ENCODE measurements at places on chromosomes 11 and 22.

DNA sequence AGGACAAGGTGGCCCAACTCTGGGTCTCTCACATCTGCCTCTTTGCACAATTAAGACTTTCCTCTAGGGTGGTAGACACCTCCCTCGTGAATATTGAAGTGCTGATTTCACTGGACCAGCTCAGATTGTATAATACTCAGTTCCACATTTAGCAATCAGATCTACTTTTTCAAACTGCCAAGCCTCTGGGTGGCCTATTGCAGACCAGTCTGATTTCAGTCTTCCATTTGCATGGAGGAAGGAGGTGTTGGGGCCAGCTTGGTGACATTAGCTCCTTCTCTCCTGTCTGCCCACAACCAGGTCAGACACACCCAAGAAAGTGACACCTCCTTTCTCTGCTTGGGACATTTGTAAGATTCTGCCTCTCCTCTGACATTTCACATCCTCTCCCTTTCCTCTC is 78.2 kb downstream of the PPFIBP2 start:
- DNase-seq, result no peak

DNA sequence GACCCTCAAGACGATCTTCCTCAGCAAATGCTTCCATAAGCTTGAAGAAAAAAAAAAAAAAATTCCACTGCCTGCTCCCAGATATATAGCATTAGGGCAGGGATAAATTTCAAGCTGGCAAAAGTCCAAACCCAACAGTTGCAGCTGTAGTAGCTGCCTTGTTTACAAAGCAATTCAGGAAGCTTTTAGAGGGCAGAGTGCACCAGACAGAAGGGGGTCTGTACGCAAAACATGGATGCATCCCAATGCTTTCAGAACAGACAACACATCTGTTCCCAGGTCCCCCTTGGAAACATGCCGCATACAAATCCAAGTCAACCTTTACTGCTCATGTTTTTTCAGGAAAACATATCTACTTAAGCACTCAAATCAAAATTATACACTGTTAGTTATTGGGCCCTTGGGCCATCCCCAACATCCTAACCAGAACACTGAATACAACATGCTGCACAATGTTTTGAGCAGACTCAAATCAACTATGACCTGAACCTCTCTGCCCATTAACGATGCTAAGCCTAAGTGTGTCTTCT is 94.5 kb downstream of the CADM1 start:
- no peak for DNase-seq

- DNase-seq, result no peak
Measured at GRCh38 chr11:8258289-8258688, 5.4 kb downstream of the LMO1 start.

DNA sequence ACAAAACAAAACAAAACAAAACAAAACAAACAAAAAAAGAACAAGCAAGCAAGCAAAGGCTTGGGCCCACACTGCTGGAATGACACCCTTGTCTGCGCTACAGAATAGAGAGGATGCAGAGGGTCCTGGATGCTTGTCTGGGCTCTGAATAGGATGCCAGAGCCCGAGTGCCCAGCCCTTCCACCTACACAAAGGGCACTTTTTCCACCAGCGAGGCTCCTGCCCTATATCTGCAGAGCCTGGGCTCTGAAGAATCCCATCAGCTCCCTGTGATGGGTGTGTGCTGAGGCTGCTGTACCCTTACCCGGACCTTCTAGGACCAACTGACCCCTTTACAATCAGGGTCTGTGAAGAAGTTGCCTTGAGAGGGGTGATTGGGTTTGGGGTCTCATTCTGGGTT is 221.2 kb downstream of the DSCAML1 start:
- DNase-seq, result no peak

- no peak for DNase-seq
Measured at GRCh38 chr11:13388741-13389140, 74.3 kb downstream of the BTBD10 start.

GRCh38 chr11:126654886-126655806 is 299.7 kb downstream of the ST3GAL4 start:
- DNase-seq, result no peak

- peak; percentile 58 for DNase-seq
Measured at GRCh38 chr22:30485362-30485988, 13.7 kb upstream of the SEC14L3 start.

DNA sequence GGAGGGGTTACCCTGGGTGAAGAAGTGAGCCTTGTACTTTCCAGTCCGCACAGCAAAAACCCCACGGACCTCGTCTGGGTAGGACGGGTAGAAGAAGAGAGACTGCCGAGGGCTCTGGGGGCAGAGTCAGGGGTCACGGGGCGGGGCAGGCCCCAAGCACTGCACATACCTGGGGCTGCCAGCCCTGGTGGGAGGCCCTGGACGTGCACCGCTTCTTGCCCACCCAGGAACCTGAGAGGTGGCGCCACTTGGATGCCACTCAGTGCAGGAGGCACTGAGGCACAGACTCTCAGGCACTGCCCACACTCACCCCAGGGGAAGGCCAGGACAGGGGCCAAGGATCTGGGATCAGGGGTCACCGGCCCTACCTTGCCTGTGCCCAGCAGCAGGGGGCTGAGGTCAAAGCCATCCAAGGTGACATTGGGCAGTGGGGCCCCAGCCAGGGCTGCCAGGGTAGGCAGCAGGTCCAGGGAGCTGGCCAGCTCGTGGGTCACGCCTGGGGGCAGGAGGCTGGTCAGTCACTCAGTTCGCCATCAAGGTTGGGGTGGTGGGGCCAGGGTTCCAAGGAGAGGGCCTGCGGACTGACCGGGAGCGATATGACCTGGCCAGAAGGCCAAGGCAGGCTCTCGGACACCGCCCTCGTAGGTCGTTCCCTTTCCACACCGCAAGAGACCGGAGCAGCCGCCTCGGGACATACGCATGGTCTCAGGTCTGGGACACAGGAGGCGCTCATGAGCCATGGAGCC is 2.2 kb downstream of the ARSA start:
- no peak for DNase-seq
